ENCODE measurements at places on chromosomes 11 and 22.

DNA sequence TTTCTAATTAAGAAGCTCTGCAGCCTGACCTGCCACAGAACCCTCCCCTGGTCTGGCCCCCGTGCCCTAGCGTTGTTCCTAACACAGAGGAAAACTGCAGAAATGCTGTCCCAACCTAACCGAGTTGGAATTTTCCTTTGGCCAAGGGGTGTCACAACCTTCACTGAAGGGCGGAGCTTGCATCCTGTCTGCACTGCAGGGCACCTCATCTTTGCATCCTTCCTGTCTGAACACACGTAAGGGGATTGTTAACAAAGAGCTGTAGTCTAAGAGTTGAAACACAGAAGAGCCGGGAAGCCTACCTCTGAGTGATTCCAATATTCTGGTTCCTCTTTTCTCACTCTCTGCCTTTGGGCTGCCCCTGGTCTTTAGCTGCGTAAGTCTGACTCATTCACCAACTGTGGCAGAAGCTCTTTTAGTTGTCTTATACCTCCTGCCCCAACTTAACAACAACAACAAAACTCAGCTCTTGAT, 1.6 kb downstream of the DIXDC1 start:
- no peak for DNase-seq

DNA sequence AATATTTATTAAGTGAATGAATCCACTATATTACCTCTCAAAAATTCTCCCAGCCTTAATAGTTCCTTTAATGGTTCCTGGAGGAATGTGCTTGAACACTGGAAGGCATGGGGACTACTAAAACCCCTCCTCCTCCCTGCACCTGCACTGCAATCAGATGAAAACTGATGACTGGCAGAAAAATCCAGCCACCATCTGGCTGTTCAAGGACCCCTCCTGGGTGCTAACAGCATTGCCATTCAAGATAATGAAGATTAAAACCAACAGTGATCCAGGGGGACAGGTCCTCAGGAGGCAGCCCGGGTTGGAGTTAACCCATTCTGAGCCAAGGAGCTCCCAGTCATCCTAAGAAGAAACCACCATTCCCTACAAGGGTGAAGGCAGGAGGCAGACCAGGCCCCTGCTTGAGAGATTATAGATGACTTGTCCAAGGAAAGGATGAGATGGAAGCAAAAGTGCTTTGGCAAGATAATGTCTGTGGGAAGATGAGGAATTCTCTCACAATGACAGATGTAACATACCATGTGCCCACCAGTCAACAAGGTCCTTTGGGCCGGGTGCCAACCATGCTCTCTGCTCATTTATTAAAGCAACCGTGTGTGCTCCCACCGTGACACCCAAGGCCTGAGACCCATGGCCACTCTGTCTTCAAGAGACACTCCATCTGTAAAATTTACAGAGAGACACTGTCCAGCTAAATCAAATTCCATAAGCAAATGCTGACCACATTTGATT, 90.6 kb downstream of the LARGE1 start:
- DNase-seq = no peak

GRCh38 chr11:35141571-35141971, 2.6 kb downstream of the CD44 start:
- DNase-seq = no peak

GRCh38 chr11:92929246-92929645, 40.2 kb upstream of the MTNR1B start:
- no peak for DNase-seq

DNA sequence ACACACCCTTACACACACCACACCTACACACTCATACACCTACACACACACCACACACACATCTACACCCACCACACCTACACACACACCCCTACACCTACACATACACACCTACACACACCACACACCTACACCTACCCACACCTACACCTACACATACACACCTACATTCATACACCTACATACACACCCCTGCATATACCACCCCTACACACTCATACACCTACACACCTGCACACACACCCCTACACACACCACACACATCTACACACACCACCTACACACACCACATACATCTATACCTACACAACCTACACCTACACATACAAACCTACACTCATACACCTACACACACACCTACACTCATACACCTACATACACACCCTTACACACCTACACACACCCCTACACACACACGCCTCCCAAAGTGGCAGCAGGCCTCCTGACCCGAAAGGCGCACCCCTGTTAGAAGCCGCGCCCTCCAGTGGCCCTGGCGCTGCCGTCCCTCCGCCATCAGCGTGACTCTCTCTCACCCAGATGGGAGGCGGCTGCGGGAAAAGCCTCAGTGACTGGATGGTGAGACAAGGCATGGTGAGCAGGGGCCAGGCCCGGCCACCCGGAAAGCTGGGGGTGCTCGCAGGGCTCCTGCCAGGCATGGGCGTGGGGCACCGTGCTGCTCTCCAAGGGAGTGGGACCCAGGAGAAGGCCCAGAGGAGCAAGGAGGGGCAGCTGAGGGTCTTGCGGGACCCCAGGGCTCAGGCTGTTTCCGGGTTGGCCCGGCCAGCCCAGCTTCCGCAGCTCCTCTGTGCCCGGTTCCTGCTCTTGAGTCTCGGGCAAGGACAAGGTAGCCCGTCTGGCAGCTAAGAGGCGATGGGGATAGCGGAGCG, 37.0 kb upstream of the HMOX1 start:
- no peak for DNase-seq

DNA sequence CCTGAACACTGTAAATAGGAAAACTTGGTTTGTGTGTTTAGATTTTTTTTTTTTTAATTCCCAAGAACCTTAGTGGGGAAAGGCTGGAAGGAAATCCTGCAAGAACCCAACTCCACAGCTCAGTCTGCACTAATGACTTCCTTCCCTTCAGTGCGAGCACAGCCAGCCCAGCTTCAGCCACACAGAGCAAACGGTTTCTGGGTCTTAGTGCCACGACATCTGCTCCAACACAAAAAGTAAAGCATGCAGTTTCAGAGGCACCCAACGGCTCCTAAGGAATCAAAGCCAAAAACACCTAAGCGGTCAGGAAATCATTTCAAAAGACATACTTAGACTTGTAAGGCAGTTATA, 236.1 kb downstream of the TTC28 start:
- DNase-seq = peak; percentile 88
